HL-60 (cell line): ENCODE measurements at places on chromosomes 4 and X.

DNA sequence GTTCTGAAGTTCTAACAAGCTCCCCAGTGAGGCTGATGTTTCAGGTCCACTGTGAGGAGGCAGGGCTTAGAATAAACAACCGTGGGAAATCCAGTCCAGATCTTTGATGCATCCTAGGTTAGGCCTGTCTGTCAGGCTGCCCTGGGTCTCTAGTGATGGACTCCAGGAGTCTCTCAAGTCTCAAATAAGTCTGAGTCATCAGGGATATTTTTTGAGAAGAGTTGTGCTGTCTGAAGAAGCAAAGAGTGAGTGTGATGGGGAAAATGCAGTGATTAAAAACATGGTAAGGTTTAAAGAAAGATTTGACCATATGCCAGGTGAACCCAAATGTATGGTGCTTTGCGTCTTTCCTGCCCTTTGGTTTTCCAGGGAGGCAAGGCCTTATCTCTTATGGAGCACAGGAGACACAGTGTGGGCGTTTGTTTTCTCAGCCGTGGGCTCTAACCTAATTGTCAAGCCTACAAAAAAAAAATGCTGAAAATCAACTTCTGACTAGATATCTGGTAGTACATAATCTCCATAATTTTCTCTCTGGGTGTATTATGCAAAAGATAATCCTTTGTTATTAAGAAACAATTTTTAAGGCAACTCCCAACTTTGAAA, 100.7 kb downstream of the PTTG2 start:
- DNase-seq = no peak

GRCh38 chrX:136754651-136755050, 26.1 kb downstream of the ARHGEF6 start:
- peak; percentile 67 for DNase-seq

DNA sequence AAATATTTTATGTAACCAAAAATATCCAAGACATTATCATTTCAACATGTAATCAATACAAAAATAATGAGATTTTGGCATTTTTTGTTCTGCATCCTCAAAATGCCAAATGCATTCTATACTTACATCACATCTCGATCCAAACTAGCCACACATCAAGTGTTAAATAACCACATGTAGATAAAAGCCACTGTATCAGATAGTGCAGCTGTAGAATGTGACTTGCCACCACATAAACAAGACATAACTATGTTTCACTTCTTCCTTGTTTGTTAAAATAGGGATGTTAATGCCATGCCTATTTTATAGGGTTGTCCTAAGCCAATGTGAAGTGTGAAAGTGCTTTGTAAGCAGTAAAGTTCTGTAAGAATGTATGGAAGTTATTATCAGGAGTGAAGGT, 20.9 kb downstream of the INTS6L start:
- no peak for DNase-seq

DNA sequence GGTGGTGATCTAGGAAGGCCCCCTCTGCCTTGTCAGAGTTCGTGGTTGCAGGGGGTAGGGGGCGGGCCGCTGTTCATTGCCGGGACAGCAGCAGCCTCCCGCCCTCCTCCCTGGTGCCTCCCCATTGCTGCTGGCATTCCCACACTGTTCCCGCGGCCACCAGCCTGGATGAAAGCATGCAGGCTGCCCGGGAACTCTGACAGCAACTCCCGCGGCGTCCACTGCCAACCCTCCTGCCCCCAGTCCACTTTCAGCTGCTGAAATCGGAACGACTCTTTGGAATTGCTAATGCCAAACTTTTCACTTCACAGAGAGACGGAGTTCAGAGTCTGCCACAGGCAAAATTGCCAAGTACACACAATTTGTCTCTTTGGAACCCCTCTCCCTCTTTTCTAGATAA, 121.9 kb downstream of the BEND2 start:
- no peak for DNase-seq

- DNase-seq = no peak
Observed at GRCh38 chrX:13164611-13165010, 120.2 kb upstream of the FAM9C start.

- no peak for DNase-seq
Observed at GRCh38 chr4:47705326-47705981, 132.4 kb downstream of the CORIN start.

GRCh38 chrX:105226499-105226898, 6.0 kb upstream of the TEX13A start:
- DNase-seq = no peak

DNA sequence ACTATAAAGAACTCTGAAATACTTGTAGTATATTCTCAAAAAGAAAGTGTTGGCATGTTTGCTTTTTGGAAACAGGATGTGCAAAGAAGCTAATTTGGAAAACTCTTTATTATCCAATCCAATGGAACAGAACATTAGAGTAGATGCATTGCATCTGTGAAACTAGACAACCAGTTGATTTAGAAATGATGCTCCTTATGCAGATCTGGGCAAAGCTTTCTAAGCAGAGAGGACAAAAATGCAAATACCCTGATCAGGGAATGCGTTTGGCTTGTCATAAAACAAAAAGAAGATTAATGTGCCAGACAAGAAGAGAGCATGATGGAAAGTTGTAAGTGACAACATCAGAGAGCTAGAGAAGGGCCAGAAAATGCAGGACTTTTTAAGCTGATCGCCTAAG, 142.3 kb downstream of the RCHY1 start:
- DNase-seq = no peak

DNA sequence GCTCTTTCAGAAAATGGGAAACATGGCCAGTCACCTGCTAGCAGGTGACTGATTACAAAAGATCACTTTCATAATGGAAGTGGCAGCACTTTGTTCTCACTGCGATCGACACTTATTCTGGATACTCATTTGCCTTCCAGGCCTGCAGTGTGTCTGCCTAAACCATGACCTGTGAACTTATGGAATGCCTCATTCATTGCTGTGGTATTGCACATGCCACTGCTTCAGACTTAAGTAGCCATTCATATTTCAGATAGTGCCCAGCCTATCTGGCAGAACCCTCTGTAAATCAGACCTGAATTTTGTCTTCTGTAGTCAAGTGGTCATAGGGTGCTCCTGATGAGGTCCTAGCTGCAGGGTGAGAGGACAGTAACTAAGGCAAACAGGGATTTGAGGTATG, 23.3 kb upstream of the MGST2 start:
- no peak for DNase-seq

DNA sequence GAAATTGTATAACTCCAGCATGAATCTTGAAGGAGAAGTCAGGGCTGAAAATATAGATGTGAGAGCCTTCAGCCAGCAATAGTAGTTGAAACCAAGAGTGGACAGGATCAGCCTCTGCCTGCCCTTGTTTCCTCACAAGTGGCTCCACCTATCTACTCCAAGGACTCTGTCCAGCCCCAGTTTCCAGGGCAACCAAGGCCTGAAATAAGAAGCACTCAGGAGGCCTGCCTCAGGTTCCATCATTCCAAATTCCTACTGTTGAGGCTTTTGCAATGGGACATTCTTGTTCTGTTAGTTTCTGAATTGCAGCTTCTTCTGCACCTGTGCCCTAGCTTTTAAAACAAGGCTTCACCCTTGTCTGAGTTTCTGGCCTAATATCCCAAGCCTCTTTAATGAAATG, 41.6 kb downstream of the TRPC5OS start:
- DNase-seq = no peak

DNA sequence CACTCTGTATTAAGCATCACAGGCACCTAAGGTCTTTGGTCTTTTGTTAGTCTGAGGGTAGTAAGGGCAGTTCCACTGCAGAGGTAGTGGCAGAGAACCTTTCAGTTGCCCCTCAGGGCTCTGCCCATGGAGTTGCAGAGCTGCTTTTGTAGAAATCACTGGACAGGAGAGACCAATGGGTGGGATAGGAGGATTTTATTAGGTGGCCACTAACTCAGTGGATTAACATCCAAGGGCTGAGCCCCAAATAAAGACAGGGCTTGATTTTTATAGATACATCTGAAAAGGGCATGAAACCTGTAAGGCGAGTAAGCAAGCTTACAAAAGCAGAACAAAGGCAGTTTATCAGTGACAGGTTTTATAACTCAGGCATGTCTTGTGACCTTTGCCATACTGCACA, 1035.4 kb downstream of the SH3BGRL start:
- no peak for DNase-seq

DNA sequence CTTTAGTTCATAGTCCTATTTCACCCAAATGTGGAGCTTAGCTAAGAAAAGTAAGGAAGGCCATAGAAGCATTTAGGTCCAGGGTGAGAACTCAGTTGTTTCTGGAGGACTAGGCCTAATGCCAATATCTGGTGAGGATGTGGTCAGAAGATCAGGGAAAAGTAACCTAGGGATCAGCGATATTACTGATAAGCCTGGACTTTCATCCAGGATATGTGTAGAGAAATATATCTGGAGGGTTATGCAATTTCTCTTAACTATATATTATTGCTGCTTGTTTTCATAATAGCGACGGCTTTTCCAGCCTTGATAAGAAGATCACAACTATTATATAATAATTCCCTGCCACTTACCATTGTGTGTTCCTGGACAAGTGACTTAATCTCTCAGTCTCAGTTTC, 81.1 kb downstream of the FRAS1 start:
- no peak for DNase-seq

DNA sequence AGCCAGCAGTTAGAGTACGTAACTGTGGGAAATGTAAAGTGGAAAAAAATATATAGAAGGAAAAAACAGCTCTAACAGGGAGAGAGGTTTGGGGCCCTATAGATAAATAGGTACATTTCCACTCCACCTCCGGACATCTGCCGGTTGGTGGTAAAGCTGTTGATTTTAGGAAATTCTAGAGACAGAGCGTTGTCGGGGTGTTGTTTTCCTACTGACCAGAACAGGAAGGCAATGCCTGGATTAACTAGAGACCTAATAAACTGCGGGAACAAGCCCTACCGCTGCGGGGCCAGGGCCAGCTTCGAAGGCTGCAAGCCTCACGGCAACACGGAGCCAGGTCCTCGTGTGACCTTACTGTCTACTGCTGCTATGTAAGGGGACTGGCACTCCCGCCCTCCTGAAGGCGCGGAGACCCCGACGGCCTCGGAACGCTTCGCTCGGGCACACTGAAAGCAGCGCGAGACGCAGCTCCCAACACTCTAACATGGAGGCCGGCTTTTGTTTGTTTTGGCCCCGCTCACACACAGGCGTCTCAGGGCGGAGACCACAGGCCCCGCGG, 702 bp upstream of the CDKN2AIP start:
- no peak for DNase-seq

DNA sequence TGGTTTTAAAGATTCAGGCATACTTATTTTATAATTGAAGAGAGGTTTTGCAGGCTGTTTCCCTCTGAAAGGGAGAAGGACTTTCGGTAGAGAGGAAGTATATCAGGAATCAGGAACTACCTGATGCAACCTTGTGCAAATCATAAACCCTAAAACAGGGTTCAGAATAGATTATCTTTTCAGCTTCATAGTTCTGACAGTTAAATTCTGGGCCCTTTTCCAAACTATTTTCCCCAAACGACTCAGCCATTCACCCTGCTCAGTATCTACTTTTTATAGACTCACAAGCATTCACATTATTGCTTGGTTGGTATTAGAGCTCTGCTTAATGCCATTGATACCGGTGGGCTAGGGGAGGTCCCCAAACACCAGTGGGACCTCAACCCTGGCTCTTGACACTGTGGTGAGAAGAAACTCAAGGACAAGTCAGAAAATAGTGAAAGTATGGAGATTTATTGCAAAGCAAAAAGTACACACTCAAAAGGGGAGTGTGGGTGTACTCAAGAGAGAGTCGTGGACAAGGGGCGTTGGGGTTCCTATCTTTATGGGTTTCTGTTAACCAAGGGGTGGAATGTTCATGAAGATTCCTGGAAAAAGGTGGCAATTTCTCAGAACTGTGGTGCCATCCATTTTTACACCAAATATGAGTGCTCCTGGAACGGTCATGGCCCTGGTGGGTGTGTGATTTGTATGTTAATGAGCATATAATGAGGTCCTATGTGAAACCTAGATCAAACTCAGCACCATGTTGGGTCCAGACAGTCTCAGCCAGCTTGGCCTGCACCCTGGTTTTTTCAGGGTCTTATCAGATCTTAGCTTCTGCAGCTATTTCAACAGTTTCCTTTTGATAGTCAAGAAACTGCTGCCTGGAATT, 238.3 kb downstream of the DCLK2 start:
- no peak for DNase-seq

DNA sequence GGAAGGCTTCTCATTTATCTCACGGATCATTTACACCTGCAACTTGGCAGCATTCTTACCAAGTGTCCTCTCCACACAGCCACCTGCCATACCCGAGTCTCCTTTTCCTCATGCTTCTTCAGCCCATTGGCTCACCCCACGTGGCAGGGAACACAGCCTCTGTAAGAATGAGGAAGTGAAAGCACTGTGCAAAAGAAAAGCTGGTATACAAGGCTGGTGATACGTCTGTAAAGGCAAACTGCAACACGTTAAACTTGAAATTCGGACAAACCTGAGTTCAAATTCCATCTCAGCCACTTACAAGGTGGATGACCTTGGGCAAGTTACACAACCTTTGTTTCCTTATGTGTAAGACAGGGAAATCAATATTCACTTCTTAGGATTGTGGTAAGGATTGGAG, 164.0 kb upstream of the RASGEF1B start:
- DNase-seq = peak; percentile 64

DNA sequence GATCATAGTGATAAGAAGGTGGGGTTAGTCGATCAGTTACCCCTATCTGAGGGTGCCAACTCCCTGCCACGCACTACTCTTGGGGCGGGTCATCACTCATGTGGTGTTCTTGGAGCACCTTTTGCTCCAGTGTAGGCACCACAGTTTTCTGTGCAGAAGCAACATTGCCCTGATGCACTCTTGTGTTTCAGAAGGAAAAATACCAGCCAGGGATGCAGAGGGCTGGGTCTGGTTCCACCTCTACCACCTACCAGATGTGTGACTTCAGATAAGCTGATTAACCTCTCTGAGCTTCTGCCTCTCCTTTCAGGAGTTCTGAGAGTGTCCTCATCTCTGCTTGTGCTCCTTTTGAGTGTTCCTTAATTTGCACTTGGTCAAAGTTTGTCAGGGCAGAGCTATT, 29.9 kb upstream of the PROM1 start:
- DNase-seq = no peak

DNA sequence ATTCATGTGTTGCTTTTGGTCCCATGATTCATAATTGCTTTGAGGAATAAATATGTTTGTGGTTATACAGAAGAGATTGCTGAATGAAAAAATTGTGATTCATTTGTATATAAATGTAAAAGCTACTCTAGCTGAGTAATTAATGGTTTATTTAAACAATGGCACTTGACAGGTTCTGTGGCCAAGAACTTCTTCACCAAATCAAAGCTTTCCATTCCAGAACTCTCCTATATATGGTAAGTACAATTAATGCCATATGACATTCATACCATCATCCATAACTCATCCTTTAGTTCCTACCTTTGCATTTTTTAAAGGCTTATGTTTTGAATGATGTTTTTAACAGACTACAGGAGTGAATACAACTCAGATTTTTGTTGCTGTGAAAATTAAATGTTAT, 105.8 kb downstream of the REPS2 start:
- no peak for DNase-seq

- no peak for DNase-seq
Observed at GRCh38 chr4:124188595-124188994, 523.9 kb downstream of the ANKRD50 start.

- DNase-seq = no peak
Observed at GRCh38 chrX:38409289-38409688, 56.9 kb downstream of the OTC start.
